ENCODE measurements at places on chromosomes 16 and 17. TPM values are rescaled to one million over a fixed set of nuclear protein-coding genes. Genes with fewer than 3 reads are reported as not detected.

DNA sequence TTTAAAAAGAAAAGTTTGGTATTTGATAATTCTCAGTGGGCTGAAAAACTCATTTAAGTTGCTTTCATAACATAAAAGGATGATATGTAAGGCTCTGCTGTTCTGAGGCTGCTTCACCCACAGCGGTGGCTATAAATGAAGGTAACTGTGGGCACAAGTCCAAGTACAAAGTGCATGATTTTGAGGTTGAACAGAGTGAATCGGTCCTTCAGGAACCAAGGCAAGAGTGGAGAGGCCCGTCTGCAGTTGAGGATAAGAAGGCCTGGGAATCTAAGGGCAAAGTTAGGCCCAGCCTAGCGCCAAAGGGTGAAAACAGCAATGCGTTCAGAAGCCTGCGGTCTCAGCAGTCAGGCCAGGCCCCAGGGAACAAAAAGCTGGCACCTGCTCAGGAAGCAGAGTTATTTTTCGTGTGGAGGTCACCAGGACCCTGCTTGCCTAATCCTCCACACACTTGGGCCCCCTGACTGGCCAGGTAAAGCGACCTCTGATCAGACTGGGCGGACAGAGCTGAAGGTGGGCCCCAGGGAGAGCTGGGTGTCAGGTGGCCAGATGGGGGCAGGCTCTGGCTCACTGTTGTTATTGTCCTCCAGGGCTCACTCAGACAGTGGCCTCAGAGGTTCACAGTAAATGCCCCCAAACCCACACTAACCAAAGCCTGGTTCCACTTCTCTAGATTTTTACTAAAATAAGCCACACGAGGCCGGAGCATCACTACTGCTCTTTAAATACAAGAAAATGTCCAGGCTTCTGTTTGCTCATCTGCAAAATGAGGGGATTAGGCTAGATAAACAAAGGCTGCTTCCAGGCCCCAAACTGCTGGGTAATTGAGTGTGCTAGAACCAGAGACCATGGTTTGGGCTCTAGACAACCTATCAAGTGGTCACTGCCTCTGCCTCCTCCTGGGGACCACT lies 46.5 kb downstream of the TEX2 start:
- no peak overlapping the region for H3K4me3 ChIP-seq
- no peaks in the 10 kb centered on the region for H3K36me3 ChIP-seq
- no peak overlapping the region for H3K27ac ChIP-seq
- no peaks in the 10 kb centered on the region for H3K27me3 ChIP-seq
- no peaks in the 10 kb centered on the region for H3K4me1 ChIP-seq
- DNase-seq, result no peak

The C16orf74 gene
- polyA plus RNA-seq, result 10.7 TPM

GRCh38 chr17:9705745-9706144 lies 60.4 kb downstream of the USP43 start:
- H3K36me3 ChIP-seq, result no peaks in the 10 kb centered on the region
- no peak overlapping the region for H3K27ac ChIP-seq
- no peaks in the 10 kb centered on the region for H3K4me1 ChIP-seq
- H3K27me3 ChIP-seq, result no peaks in the 10 kb centered on the region
- DNase-seq, result no peak
- no peak overlapping the region for H3K4me3 ChIP-seq

The SEPTIN1 gene
- polyA plus RNA-seq, result 227 TPM

The KRT24 gene
- not detected for polyA plus RNA-seq

- H3K27me3 ChIP-seq, result peaks cover 3% of the 10 kb centered on the region
- no peaks in the 10 kb centered on the region for H3K4me1 ChIP-seq
- no peak overlapping the region for H3K4me3 ChIP-seq
- no peak for DNase-seq
- H3K36me3 ChIP-seq, result no peaks in the 10 kb centered on the region
- H3K27ac ChIP-seq, result no peak overlapping the region
Measured at GRCh38 chr16:84379709-84380362, 11.5 kb downstream of the ATP2C2 start.

The TBC1D3G gene
- not detected for polyA plus RNA-seq

GRCh38 chr16:57618296-57619132 lies 9.9 kb upstream of the ADGRG1 start:
- H3K27me3 ChIP-seq, result no peaks in the 10 kb centered on the region
- H3K36me3 ChIP-seq, result no peaks in the 10 kb centered on the region
- H3K27ac ChIP-seq, result no peak overlapping the region

DNA sequence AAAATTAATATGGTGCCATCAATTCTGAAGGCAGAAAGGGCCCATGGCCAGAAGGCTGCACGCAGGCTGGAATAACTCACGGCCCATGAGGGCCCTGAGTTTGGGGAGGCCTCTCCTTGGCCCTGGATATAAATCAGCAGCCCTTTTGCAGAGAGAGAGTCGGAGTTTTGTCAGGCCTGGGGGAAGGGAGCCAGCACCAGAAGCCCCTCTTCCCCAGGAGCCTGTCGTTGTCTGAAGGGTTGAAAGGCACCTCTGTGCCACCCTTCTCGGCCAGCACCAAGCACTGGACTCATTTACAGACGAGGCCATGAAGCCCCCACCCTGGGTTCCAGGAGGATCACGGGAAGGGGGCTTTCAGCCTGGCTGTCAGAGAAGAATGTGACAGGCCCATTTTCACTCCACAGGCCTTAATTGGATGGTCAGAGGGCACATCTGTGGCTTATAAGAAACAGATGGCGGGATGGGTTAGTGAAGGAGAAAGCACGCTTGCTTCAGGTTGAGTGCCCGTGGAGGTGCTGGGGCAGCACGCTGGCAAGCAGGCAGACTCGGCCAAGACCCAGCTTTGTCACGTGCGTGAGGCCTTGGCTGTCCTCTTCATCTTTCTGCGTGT lies 140.6 kb downstream of the CLEC16A start:
- no peak overlapping the region for H3K4me3 ChIP-seq
- no peaks in the 10 kb centered on the region for H3K27me3 ChIP-seq
- DNase-seq, result no peak
- H3K4me1 ChIP-seq, result peaks cover 21% of the 10 kb centered on the region
- H3K27ac ChIP-seq, result no peak overlapping the region

GRCh38 chr16:65817066-65817465 lies 549.4 kb upstream of the CDH5 start:
- DNase-seq, result no peak
- H3K4me1 ChIP-seq, result no peaks in the 10 kb centered on the region
- H3K4me3 ChIP-seq, result no peak overlapping the region
- H3K36me3 ChIP-seq, result no peaks in the 10 kb centered on the region

The DRC7 gene
- not detected for polyA plus RNA-seq

The KLHDC4 gene
- 35.5 TPM for polyA plus RNA-seq

The MMP25 gene
- 0.90 TPM for polyA plus RNA-seq

The DNASE1L2 gene
- polyA plus RNA-seq, result not detected

DNA sequence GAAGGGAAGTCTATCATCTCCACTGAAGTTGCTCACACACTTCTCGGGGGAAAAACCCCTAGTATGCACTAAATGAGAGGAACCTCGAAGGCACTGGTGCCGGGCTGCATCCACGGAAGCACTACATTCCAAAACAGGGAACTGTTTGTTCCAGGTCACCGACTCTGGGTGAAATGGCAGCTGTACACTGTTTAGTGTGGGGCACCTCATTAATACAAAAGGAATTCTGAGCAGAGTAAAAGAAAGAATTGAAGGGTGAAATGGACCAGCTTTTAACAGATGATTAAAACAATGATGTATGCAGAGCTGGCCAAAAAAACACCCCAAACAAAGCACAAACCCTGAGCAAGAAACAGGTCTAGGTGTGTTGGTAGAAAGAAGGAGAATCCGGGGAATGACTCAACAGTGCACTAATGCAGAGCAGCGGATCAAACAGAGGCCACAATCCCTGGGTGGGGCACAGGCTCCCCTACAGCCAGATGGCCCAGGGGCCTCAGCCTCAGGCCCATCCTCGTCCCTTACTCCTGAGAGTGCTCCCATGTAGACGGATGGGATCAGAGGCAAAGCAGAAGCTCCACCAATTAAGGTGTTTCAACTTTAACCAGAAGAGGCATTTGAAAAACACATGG lies 161.5 kb downstream of the ZFHX3 start:
- no peaks in the 10 kb centered on the region for H3K4me1 ChIP-seq
- no peak overlapping the region for H3K4me3 ChIP-seq
- no peak for DNase-seq
- no peak overlapping the region for H3K27ac ChIP-seq

The ABCA6 gene
- polyA plus RNA-seq, result not detected

- no peak overlapping the region for H3K27ac ChIP-seq
- peaks cover 32% of the 10 kb centered on the region for H3K4me1 ChIP-seq
- DNase-seq, result no peak
- H3K4me3 ChIP-seq, result no peak overlapping the region
- H3K27me3 ChIP-seq, result no peaks in the 10 kb centered on the region
Measured at GRCh38 chr17:5513628-5514027, 27.3 kb downstream of the MIS12 start.

GRCh38 chr16:82509691-82510430 lies 116.9 kb upstream of the CDH13 start:
- H3K4me1 ChIP-seq, result no peaks in the 10 kb centered on the region
- H3K27ac ChIP-seq, result no peak overlapping the region
- H3K36me3 ChIP-seq, result no peaks in the 10 kb centered on the region
- DNase-seq, result no peak

The EPX gene
- not detected for polyA plus RNA-seq

- no peaks in the 10 kb centered on the region for H3K36me3 ChIP-seq
- H3K4me3 ChIP-seq, result no peak overlapping the region
- no peak overlapping the region for H3K27ac ChIP-seq
- DNase-seq, result no peak
- no peaks in the 10 kb centered on the region for H3K27me3 ChIP-seq
Measured at GRCh38 chr17:63354256-63354655, 91.8 kb downstream of the CYB561 start.

DNA sequence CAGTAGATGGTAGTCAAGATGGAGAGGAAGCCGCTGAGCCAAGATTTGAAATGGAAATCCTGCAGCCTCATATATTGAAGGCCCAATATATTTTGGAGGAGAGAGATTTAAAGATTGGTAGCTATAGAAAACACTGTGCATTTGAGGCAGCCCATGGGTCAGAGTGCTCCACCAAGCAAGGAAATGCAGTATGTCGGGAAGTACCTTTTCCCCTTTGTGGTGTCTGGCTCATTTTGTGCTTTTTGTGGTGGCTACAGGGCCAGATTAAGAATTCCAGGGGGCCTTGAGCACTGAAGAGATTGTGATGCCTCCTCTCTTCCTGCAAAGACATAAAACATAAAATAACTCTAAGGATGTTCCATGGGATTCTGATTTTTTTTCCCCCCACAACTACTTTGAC lies 39.6 kb downstream of the CDRT15 start:
- H3K4me3 ChIP-seq, result peak overlapping the region; percentile 31
- no peak overlapping the region for H3K27ac ChIP-seq
- peaks cover 84% of the 10 kb centered on the region for H3K4me1 ChIP-seq
- no peaks in the 10 kb centered on the region for H3K27me3 ChIP-seq

- no peak for DNase-seq
- peak overlapping the region; percentile 61 for H3K27ac ChIP-seq
- H3K36me3 ChIP-seq, result no peaks in the 10 kb centered on the region
- H3K4me3 ChIP-seq, result no peak overlapping the region
- no peaks in the 10 kb centered on the region for H3K27me3 ChIP-seq
Measured at GRCh38 chr17:82031885-82032627, 578 bp downstream of the RAC3 start.

The GSDMA gene
- 0.14 TPM for polyA plus RNA-seq

DNA sequence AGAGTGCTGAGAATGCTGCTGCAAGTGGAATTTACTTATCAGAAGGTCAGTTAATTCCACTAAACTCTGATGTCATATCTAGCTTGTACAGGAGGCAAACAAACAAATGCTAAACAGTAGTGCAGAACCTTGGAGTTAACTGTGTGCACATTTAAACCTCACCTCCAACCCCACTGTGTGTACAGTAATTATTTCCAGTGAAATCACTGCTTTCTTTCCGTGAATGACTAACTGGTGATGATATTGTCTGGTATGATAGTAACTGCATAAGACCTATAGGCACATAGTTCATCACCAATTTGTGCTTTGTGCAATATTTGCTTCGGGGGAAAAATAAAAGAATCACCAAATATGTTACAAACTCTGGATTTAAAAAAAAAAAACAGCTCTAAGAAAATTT lies 492.5 kb upstream of the HSBP1 start:
- no peak overlapping the region for H3K4me3 ChIP-seq
- DNase-seq, result no peak
- H3K36me3 ChIP-seq, result no peaks in the 10 kb centered on the region
- H3K27me3 ChIP-seq, result no peaks in the 10 kb centered on the region

The NPTX1 gene
- not detected for polyA plus RNA-seq

- DNase-seq, result no peak
- H3K27ac ChIP-seq, result no peak overlapping the region
- H3K36me3 ChIP-seq, result no peaks in the 10 kb centered on the region
Measured at GRCh38 chr17:75440738-75441448, 15.5 kb upstream of the TMEM94 start.

DNA sequence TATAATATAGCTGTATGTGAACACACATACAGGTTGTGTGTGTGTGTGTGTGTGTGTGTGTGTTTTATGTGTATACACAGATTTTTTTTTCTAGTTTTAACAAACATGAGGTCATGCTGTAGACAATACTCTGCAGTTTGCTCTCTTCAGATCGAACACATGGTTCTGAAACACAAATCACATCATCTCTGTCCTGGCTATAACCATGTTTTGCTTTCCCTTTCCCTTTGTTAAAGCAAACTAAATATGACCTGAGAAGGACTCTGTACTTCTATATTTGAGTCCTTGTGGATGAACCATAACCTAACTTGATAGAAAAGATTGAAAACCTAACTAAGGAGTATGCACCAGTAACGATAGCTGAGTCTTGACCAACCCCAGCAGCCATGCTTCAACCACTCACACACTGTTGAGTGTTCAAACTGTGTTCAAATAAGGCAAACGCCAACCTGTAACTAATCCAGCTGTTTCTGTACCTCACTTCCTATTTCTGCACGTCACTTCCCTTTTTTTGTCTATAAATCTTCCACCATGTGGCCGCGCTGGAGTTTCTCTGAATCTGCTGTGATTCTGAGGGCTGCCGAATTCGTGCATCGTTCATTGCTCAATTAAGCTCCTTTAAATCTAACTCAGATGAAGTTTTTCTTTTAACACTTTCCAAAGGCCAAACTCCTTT lies 303.8 kb downstream of the HS3ST3B1 start:
- no peak overlapping the region for H3K27ac ChIP-seq
- H3K4me3 ChIP-seq, result no peak overlapping the region
- no peaks in the 10 kb centered on the region for H3K4me1 ChIP-seq
- H3K27me3 ChIP-seq, result no peaks in the 10 kb centered on the region
- DNase-seq, result no peak
- H3K36me3 ChIP-seq, result no peaks in the 10 kb centered on the region

Measured in CD8-positive, alpha-beta memory T cell (primary cell).